Hypothalamus (tissue), 51 donors: ENCODE measurements at places on chromosomes 3 and 15.

DNA sequence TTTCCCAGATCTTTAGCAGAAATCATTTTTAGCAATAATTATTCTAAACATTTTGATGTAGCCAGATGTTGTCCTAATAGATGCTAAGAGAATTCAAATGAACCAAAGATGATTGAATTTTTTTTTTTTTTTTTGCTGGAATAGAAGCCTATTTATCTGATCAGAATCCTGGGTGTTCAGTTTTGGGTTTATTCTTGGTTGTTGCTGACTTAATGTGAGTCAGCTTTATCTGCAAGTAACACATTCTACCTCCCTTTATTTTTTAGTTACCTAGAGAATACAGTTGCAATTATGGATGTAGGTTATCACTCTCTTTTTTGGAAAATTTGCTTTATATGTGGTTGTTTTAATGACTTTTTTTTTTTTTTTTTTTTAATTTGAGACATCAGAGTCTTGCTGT lies 6.4 kb downstream of the CEP97 start:
- DNase-seq, result no peak

GRCh38 chr3:111621535-111621934 lies 26.4 kb upstream of the ZBED2 start:
- DNase-seq, result no peak

DNA sequence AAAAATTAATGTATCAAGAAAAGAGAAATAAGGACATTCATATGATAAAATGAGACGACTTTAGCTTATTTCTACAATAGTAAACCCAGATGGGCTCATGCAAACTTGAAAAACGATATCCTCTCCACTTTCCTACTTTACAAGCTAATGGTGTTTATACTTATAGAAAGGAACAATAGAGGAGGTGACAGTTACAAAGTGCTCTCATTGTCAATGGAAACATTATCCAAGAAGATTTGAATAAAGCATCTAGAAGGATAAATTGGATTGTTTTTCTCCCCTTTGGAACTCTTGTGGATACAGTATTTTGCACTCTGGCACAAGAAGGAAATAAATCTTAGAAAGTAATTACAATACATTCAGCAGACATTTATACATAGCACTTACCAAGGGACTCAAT lies 20.2 kb upstream of the CCDC66 start:
- DNase-seq, result no peak

GRCh38 chr3:12961007-12961696 lies 112.1 kb downstream of the IQSEC1 start:
- DNase-seq, result no peak

- no peak for DNase-seq
These were observed 86.5 kb downstream of the SEMA6D start for GRCh38 chr15:47803767-47804166.

DNA sequence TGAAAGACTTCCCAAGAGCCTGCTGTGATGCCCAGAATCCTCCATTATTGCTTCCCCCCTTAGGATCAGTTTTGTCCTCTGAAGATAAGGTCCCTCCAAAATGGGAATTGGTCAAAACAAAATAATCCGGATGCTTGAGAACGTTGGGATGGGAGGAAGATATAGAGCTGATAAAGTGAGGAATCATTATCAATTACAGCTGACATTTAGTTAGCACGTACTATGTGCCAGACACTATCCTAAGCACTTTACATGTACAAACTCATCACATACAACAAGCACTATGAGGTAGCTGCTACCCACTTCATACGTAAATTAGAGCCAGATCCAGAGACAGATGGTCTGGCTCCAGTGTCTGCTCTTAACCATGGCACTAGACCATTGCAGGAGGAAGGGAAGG lies 6.6 kb upstream of the RPP25 start:
- DNase-seq, result no peak
